ENCODE measurements at places on chromosomes 1 and 21.

GRCh38 chr1:173422456-173422976, 54.6 kb upstream of the PRDX6 start:
- DNase-seq, result no peak

DNA sequence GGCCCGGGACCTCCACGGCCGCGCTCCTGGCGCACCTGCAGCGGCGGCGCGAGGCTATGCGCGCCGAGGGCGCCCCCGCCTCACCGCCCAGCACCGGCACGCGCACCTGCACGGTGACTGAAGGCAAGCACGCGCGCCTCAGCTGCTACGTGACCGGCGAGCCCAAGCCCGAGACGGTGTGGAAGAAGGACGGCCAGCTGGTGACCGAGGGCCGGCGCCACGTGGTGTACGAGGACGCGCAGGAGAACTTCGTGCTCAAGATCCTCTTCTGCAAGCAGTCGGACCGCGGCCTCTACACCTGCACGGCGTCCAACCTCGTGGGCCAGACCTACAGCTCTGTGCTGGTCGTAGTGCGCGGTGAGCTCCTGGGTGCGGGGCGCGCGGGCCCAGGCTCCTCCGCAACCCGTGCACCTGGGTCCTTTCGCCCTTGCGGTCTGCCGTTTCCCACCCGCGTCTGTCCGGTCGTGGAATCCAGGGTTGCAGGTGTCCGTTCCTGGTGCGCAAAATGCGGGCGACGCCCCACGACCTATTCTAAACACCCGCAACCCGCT, 4.6 kb downstream of the OBSCN start:
- no peak for DNase-seq

DNA sequence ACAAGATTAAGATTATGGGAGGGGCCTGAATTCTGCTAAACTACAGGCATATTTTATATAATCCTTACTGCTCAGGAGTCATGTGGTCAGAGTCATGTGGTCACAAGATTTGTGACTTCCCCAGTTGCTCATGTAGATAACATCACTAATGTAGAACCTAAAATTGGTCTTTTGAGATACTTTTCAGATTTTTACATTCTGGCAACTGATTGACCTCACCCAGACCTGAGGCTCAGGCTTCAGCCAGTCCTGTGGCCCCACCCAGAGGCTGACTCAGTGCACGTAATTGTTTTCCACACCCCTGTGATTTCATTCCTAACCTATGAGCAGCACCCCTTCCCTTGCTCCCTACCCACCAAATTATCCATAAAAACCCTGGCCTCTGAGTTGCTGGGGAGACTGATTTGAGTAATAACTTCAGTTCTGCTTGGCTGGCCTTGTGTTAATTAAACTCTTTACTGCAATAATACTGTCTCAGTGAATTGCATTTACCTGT, 41.7 kb upstream of the ZNF326 start:
- no peak for DNase-seq

GRCh38 chr21:17053321-17053720, 459.5 kb upstream of the CXADR start:
- DNase-seq, result no peak

GRCh38 chr1:197307551-197307950, 39.5 kb downstream of the CRB1 start:
- no peak for DNase-seq

DNA sequence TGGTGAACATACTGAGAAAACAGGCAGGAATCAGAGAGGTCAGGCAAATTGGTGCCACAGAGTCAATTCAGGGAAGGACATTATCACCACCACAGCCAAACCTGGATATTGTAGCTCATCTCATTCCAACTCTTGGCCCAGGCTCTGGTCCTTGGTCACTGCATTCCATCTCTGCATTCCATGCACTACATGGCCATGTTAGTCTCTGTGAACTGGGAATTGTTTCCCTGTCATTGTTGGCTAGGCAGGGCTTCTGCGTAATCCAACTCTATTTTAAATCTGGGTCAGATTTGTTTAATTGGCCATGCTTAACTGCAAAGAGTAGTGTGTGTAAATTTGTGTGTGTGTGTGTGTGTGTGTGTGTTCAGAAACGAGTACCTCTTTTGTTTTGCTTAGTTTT, 837.6 kb upstream of the ADAMTS5 start:
- no peak for DNase-seq

GRCh38 chr1:247825362-247825761, 1.4 kb upstream of the OR14A16 start:
- no peak for DNase-seq

GRCh38 chr1:119582801-119583200, 65.3 kb downstream of the ZNF697 start:
- DNase-seq, result peak; percentile 34

DNA sequence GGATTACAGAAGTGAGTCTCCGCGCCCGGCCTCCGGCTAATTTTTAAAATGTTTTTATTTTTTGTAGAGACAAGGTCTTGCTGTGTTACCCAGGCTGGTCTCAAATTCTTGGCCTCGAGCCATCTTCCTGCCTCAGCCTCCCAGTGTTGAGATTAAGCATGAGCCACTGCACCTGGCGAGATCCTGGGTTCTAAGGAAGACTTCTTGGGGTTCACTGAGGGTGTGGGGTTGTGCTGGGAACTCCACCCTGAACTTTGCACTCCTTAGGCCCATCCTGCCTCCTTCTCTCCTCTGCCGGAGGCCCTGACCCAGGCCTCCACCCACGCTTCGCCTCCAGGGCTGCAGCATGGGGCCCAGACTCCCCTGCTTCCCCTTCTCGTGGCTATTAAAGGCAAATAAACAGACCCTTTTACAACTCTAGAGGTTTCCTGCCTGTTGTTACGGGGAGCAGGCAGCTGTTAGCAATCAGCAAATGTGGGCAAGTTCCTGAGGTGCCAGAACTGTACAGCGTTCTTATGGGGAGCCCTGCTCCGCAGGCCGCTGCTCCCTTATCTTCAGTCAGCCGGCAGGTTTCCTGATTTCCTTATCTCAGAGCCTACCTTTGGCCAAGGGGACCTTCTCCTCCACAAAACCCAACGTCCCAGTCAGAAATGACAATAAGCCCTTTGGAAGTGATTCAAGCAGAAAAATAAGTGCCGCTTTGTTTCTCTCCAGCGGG, 41.0 kb upstream of the LIN9 start:
- DNase-seq, result no peak

DNA sequence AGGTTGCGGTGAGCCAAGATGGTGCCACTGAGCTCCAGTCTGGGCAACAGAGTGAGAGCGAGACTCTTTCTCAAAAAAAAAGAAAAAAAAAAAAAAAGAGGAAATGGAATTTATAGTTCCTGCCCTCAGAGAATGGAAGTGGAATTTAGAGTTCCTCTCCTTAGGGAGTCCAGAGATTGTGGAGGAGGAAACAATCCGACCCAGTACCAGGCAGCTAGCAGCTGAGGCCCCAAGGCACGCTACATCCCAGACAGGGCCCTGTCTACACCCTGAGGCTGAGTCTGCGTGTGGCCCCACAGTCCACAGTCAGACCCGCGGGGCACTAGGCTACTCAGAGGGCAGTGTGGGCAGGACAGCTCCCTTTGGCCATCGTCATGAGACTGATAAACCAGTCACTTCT, 1.9 kb upstream of the MFN2 start:
- DNase-seq, result no peak

DNA sequence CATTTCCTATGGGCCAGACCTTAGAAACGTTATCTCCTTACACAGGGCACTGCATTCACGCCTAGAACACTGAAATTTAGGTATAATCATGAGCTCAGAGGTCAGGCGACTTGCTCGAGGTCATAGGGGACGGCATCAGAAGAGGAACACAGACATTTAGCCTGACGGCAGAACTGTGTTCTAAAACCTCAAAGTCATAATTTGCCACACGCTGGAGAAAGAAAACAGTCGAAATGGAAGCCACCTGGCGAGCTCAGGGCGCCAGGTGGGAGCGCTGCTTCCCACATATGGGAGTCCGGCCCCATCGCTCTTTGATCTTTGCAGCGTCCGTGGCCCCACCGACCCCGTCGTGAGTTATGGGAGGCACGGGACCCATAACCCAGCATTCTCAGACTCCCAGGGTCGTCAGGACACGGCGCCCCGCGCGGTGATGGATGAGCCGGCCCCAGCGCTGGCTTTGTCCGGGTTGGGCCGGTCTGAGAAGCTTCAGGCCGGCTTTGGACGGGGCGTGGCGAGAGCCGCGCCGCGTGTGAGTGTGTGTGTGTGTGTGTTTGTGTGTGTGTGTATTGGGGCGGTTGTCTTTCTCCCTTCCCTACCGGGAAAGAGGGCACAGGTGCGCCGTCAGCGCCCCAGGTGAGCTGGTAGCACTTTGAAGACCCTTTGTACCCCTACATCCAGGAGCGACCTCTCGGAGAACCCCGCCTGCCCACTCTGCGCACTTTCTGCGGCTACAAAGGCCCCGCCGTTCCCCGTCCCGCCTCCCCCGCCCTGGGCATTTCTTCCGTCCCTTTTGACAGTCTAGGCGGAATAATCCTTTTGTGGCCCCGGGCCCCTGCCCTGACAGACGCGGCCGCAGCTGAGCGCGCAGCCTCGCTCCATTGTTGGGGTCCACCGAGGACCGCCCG, 861 bp upstream of the DRAXIN start:
- DNase-seq, result peak; percentile 36

DNA sequence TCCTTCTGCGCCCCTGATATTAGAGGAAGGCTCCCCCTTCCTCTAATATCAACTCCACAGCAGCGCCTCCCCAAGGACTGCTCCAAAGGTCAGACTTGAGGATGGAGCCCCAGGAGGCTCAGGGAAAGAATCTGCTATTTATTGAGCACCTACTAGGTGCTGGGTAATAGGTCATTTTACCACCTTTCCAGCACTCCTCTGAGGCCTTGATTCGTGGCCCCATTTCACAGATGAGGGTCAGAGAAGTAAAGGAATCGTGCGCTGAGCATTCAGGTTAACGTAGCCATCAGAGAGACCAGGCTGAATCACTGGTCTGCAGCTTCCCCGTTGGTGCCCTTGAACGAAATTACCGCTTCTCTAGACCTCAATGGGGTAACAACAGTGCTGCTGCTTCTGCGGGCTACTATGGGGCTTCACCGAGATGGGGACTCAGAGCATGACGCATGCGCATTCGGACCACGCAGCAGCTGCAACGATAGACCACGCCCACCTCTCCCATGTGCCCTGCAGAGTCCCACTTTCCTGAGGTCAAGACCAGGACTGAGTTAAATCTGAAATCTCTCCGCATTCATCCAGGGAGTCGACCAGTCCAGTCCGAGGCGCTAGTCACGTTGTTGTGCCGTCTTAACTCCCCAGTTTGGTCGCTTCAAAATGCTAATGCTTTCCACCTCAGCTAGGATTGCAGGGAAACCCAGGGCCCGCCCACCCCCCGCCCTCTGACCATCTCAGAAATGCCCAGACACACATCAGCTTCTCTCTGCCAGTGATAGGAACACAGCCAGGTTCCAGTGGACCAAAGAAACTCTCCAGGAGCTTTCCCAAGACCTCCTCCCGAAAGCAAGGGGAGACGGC, 12.9 kb downstream of the CAMK2N1 start:
- DNase-seq, result no peak

DNA sequence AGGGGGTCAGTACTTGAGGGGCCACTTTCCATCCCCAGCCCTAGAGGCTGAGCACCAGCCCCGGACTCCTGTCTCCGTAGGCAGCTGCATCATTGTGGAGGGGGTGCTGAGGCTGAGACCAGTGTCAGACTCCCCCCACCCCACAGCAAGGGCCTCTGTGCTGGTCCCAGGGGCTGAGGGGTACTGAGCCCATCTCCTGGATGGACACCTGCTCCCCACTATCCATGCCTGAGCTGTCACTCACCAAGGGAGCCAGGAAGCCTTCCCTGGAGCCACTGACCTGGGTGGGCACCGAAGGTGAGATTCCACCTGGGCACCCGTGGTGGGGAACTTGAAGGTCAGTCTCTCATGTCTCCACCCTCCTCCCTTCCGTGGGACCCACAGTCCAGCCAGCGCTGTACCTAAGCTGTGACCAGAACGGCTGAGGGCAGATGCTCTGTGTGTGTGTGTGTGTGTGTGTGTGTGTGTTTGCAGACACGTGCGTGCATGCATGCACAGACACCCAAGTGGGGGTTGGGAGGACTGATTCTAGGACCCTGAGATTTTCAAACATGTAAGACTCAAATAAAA, 9.3 kb downstream of the DISP3 start:
- no peak for DNase-seq

DNA sequence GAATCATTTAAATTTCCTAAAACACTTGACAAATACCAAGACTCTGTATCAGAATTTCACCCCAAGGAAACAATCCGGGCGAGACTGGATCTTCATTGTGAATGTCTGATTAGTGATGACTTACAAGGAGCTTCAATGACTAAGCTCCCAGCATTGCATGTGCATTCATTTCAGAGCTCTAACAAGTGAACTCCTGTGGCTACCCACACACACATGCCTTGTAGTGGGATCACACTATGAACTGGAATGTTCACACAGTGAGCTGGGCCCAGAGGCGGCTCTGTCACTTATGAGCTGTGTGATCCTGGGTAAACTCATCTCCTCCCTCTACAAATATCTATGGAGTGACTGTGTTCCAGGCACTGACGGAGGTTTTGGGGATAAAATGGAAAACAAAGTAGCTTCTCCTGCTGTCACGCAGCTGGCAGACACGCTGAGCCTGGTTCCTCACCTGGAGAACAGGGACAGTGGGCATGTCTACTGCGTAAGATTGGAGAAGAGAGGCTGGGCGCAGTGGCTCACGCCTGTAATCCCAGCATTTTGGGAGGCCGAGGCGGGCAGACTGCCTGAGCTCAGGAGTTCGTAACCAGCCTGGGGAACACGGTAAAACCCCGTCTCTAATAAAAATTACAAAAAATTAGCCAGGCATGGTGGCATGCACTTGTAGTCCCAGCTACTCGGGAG, 56.9 kb downstream of the CLSTN1 start:
- no peak for DNase-seq

DNA sequence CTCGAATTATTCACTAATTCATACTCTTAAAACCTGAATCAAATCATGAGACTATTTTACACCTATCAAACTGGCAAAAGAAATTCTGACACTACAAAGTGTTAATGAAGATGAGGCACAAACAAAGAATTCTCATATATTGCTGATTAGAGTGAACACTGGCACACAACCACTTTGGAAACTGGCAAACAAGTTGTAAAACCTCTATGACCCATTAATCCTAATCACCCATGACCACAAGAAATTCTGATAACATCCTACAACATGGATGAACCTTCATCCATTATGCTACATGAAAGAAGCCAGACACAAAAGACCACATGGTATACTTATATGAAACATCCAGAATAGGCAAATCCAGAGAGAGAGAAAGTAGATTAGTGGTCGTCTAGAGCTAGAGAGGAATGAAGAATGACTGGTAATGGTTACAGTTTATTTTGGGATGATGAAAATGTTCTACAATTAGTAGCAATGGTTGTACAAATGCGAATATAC, 8.5 kb downstream of the GPBP1L1 start:
- no peak for DNase-seq

DNA sequence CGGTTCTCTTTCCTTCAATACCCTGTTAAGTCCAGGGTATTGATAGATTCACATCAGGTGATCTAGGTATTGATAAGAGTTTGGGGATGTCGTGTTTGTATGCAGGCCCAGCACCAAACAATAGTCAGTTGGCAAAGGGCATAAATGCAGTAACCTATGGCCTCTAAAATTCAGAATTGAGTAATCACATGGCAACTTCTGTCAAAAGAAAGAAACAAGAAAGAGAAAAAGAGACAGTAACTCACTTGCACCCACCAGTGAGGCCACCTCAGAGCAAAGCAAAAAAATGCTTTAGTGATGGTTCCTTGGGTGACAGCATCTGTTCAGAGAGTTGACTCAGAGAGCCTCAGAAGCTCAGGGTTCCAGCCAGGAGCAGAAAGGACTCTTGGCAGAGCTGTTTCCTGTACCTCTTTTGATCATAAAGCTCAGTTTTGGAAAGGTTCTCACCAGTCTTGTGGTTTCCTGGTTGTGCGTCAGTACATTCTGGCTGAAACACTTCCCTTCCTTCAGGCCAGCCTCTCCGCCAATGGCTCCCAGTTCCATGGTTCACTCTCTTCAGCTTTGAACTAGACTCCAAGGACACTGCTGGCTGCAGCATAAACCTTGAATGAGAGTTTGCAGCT, 70.1 kb upstream of the GORAB start:
- no peak for DNase-seq

Data from NCI-H1092 treated with DMSO at 0.1 percent for 48 hours (cell line).